Placental epithelial cell (primary cell): ENCODE measurements at places on chromosomes 6 and 20. TPM values are rescaled to one million over a fixed set of nuclear protein-coding genes. Genes with fewer than 3 reads are reported as not detected.

The COL21A1 gene
- not detected in 2 replicates for total RNA-seq

The PAK5 gene
- total RNA-seq = not detected in 2 replicates

The TCP11 gene
- total RNA-seq = 0.43 and 1.6 TPM in 2 replicates

The PPP1R14C gene
- 4.7 and 14.5 TPM in 2 replicates for total RNA-seq

The IMPG1 gene
- not detected in 2 replicates for total RNA-seq

The PTGIS gene
- 0.11 and 0.39 TPM in 2 replicates for total RNA-seq

The DEFB132 gene
- not detected in 2 replicates for total RNA-seq

The FLRT3 gene
- 35.9 and 53.4 TPM in 2 replicates for total RNA-seq

The C6orf15 gene
- total RNA-seq = 1.2 and 1.3 TPM in 2 replicates

The SLC24A3 gene
- total RNA-seq = 0.11 and 0.39 TPM in 2 replicates

The CST7 gene
- total RNA-seq = not detected in 2 replicates

The TAF11 gene
- 22.4 and 23.6 TPM in 2 replicates for total RNA-seq

The MCCD1 gene
- total RNA-seq = not detected in 2 replicates

The TFAP2C gene
- 39.7 and 46.0 TPM in 2 replicates for total RNA-seq

The SLC22A2 gene
- total RNA-seq = 0.11 and 0.39 TPM in 2 replicates

The SIM1 gene
- 0.11 and 8.6 TPM in 2 replicates for total RNA-seq

The MYLK2 gene
- 0.22 TPM in 1 of 2 replicates, not detected in the other for total RNA-seq
